ENCODE measurements at places on chromosomes 16 and 17. TPM values are rescaled to one million over a fixed set of nuclear protein-coding genes. Genes with fewer than 3 reads are reported as not detected.

ABCC12 gene
- total RNA-seq, result not detected

GDPD3 gene
- total RNA-seq, result 3.4 TPM

PRSS27 gene
- 0.65 TPM for total RNA-seq

CD300H gene
- not detected for total RNA-seq

NAGS gene
- 1.4 TPM for total RNA-seq

RBBP6 gene
- 39.4 TPM for total RNA-seq

ADAP2 gene
- 11.0 TPM for total RNA-seq

TEKT5 gene
- total RNA-seq, result not detected

DNA sequence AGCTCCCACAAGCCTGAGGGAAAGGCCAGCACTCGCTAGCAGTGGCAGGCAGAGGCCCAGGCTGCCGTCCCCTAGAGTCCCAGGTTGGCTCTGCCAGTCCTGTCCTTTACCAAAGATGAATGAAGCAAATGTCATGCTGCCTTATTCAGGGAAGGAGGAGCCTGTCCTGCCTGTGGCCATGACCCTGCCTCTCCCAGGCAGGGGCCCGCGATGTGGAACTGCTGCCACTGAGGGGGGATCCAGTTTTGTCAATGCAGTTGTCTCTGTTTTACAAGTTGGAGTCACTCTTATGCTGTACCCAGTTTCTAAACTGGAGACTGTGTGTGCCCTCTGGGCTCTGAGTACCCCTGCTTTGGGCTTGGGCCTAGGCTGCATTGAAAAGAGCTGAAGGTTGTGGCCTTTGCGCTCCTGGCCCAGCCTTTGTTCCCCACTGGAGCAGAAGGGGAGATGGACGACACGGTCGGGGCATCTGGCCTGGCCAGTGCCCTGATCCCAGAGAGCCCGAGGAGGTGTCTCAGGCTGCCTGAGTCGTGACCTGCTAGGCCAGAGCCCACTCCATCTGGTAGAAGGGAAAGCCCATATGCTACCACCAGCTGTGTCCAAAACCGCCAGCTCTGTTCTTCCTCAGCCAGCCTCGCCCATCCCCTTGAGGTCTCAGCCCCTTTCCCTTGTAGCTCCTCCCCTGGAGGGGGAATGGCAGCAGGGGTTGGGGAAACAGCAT, 5.5 kb downstream of the LIMD2 start:
- no peak for DNase-seq

- DNase-seq, result no peak
Measured at GRCh38 chr16:67460168-67460567, 20.8 kb downstream of the ATP6V0D1 start.

DNA sequence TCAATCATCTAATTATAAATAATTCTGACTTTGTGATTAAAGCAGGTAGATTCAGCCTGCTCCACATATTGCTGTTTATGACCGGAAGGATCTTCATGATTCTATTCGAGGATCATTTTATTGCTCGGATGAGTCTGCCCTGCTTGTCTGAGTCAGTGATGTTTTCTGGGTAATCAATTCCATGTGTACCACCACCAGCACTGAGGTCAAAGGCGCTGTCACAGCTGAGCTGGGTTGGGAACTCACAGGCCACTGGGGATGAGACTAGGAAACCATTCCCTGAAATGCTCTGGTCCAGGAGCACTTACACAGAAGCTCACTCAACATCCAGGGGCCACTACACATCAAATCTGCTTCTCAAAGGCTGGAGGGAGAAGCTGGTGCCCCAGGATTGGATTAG, 30.4 kb upstream of the ERN1 start:
- no peak for DNase-seq

DNA sequence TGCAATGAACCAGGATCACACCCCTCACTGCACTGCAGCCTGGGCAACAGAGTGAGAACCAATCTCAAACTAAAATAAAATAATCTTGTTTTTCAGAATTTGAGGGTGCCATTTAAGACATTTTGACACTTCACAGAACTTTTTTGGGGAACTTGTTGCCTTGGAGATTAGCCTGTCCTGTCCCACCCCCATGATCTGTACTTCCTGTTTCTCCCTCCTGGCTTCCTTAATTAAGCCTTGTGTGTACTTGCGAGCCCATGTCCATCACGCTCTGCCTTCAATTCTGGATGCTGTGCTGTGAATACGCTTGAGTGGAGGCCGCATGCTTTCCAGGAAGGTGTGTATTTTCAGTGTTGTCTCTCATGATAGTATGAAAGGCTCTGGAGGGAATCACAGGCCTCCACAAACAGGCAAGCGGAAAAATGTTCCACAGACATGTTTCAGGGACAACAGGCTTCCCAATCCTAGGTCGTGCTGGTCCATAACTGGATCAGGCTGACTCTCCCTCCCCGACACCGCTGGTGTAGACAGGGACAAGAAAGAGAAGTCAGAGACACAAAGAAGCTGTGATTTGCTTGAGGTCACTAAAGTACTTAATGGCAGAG, 56.9 kb downstream of the NOS2 start:
- no peak for DNase-seq

DNA sequence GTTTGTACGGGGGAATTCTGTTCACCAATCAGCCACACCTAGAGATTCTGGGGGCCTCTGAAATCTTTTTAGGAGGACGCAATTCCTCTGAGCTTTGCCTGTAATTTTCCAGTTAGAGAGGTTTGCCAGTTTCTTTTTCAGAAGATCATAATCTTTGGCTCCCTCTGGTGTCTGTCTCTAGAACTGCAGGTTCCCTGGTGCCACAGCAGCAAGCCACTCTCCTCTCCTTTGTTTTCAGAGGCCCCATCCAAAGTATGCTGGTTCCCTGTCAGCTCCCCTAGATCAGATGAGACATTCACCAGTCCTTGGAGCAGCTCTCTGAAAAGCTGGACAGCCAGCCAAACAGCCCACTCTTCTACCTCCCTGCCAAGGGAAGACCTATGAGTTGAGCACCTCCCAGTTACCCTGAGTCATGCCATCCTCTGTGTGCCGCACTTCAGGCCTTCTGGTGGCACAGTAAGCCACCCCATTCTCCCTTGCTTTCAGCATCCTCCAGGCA, 36.1 kb downstream of the RNF112 start:
- DNase-seq, result peak; percentile 49

DNA sequence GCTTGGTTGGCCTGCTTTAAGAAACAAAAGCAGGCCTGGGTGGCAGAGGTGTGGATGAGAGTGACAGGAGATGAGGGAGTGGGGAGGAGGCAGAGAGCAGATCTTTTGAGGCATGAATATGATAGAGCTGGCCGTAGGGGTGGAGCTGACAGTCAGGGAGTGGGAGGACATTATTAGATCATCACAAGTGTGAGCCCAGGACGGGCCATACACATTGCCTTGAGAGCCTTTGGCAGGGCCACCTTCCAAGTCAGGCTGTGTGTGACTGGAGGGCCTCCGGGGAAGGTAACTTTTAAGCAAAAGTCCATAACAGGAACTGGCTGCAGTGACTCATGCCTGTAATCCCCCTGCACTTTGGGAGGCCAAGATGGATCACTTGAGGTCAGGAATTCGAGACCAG, 26.3 kb downstream of the GINS3 start:
- DNase-seq, result peak; percentile 76

- no peak for DNase-seq
Measured at GRCh38 chr17:28030386-28030785, 12.1 kb upstream of the NLK start.

GRCh38 chr16:31052114-31052513, 18.8 kb downstream of the STX4 start:
- DNase-seq, result no peak

All from left cardiac atrium (tissue), 4 donors.